ENCODE measurements at places on chromosomes 7 and 10.

DNA sequence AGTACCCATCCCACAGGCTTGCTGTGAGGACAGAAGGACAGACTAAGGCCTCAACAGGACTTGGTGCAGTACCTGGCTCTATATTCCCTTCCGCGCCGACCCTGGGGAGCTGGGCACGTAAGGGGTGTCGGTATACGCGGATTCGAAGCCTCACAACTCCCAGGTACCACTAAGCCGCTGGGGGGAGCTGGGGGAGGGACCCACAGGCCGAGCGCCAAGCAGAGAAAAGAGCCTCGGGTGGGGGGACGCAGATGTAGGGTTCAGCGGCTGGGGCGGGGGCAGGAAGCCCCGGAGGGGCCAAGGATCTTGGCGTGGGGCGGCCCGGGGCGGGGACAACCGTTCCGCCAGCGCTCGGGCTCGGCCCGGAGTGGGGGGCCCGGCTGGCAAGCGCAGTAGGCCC, 126.4 kb upstream of the ZNF746 start:
- peak; percentile 52 for DNase-seq

DNA sequence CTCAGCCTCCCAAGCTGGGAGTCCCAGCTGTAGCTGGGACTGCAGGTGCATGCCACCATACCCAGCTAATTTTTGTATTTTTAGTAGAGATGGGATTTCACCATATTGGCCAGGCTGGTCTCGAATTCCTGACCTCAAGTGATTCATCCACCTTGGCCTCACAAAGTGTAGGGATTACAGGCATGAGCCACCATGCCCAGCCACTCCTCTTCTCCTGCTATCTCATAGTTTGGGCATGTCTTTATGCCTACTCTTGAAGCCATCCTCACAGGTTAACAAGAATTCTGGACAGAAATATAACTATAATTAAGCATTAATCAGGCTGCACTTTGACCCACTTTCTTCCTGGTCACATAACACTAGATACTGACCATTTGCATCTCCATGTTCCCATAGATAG, 28.6 kb upstream of the C10orf67 start:
- no peak for DNase-seq

GRCh38 chr10:58451193-58451889, 61.3 kb upstream of the BICC1 start:
- DNase-seq: no peak

DNA sequence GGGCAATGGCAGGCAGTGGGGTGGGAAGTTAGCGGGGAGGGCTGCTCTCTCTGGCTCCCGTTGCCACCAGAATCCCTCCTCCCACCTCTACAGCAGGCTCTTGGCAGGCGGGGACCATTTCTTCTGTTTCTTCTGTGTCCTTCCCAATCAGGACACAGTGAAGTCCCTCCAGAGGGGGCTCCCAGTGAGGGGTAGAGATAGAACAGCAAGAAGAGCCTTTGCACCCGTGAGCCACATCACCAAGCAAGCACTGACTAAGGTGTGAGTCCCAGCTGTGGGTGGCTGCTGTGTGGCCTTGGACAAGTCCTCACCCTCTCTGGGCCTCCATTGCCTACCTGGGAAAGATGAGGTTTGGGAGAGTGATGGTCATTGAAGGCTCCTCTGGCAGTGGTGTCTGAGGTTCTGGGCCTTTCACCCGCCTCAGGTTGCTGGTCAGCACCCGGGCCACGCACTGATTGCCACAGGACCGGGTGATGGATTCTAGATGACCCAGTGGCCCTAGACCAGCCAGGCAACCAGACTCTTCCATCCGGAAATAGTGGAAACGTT, 26.0 kb upstream of the PCBD1 start:
- DNase-seq: no peak

DNA sequence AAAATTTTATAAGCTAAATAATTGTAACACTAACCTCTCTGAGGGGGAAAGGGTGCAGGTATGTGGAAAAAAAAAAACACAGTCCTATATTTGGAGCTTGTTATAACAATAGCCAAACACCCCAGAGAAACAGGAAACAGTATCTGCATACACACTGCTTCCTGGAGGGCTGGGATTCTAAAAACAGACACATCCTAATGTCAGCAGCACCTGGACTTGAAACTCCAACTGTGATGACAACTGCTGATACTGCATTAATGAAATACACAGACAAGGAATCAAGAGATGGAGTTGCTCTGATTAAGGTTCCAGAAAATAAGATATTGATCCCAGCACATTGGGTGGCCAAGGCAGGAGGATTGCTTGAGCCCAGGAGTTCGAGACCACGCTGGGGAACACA, 9.3 kb downstream of the DAGLB start:
- no peak for DNase-seq

DNA sequence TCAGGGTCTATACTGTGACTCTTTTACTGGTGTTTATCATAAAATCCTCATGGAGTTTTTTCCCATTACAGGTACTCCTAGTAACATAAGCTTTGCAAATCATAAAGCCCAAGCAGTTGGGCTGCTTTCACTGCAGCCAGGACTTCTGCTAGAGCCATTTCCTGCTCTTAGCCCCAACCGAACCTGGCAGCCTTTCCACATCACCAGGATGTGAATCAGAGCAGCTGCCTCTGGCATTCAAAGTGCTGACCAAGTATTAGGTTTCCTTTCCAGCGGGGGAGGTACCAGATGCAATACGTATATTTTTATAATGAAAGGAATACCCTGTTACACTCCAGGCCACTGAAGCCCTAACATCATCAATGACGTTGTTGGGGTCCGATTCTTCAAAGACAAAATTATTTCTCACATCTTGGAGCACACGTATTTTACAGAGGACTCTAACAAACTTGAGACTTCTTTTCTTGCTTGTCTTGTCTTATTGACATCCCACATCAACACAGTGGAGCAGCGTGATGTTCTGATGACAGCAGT, 3.6 kb upstream of the HTR5A start:
- no peak for DNase-seq

DNA sequence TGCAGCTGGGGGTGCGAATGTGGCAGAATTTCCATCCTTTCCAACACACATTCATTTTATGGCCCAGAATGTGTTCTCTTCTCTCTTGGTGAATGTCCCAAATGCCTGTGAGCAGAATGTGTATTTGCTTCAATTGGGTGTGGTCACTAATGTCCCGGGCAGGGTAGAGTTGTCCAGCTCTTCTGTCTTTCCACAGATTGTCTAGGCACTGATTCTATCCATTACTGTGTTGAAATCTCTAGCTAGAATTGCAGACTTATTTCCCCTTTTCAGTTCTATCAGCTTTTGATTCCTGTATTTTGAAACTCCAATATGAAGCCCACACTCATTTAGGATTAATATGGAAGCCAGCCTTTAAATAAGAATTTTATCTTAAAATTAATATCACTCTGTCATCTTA, 14.0 kb upstream of the AKR1E2 start:
- no peak for DNase-seq

GRCh38 chr7:50266635-50267386, 37.7 kb upstream of the IKZF1 start:
- DNase-seq: peak; percentile 78

DNA sequence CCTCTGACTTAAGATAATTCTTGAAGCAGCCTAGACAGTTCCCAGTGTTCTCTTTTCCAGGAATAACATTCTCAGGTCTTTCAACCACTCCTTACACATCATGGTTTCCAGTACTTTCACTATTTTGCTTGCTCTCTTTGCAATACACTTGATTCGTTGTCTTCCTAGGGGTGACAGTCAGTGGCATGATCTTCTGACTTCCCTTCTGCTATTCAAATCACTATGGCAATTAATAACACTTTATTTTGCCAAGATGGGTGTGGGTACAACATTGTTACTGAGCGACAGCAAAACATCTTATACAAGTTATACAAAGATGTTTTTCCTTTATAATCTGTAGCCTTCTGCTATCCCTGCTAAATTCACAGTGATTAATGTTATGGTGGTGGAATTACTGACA, 15.3 kb downstream of the ARL3 start:
- DNase-seq: no peak

DNA sequence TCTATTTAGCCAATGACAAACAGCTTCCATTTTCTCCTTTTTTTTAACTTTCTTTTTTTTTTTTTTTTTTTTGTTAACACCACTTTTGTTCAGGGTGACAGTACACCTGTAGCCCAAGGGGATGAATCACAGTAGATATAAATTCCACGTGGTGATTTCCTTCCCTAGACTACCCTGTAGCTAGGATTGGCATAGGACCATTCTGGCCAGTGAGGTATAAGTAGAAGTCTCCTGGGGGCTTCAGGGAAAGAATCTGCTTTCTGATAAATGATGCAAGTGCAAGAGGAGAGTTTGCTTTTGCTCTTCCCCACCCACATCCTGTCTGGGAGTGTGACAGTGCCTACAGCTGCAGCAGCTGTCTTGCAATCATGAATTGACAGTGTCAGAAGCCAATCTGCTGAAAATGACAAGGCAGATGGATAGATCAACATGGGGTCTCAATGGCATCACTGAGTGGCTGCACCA, 63.2 kb upstream of the TOMM7 start:
- peak; percentile 57 for DNase-seq

DNA sequence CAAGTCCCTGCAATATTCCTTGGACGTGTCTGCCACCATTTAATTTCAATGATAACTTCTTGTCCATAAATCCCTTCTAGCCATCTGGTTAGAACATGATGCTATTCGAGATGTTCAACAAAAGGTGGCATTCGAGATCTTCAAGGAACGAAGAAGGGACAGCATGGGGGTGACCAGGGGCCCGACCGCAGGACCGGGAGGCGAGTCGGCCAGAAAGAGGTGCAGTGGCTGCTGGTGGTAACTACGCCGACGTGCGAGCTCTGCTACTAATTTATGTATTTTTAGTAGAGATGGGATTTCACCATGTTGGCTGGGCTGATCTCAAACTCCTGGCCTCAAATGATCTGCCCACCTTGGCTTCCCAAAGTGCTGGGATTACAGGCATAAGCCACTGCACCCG, 4.7 kb downstream of the OPTN start:
- DNase-seq: no peak

GRCh38 chr10:13630231-13630630, 43.5 kb downstream of the PRPF18 start:
- DNase-seq: no peak

DNA sequence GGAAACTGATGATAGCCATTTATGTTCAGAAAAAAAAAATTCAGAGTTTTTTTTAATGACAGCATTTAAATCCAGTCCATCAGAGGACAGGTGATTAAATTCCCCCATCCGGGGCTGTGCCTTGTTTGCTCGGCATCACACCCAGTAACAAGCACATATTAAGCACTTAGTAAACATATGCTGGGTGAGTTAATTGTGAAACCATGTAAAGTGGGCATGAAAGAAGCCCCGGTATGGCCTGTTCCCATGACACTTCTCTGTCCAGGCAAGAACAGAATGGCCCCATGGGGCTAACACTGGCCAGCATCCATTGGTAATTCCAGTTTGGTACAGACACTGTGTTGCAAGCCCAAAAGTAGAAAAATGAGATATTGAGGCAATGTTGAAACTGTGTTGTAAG, 220.8 kb upstream of the RNF32 start:
- DNase-seq: no peak

- DNase-seq: no peak
Measured at GRCh38 chr10:114372179-114372578, 32.1 kb downstream of the AFAP1L2 start.

GRCh38 chr10:65194126-65194525, 1672.9 kb downstream of the REEP3 start:
- no peak for DNase-seq

- DNase-seq: no peak
Measured at GRCh38 chr7:47357863-47358262, 224.0 kb downstream of the TNS3 start.

- DNase-seq: no peak
Measured at GRCh38 chr7:4661871-4662270, 20.2 kb upstream of the FOXK1 start.

GRCh38 chr10:124999433-125000365, 57.8 kb downstream of the ZRANB1 start:
- DNase-seq: no peak

- no peak for DNase-seq
Measured at GRCh38 chr10:2980116-2980515, 87.2 kb upstream of the PFKP start.

- no peak for DNase-seq
Measured at GRCh38 chr10:123391275-123392028, 237.2 kb downstream of the BUB3 start.

GRCh38 chr7:44805950-44806349, 9.5 kb downstream of the PPIA start:
- no peak for DNase-seq

DNA sequence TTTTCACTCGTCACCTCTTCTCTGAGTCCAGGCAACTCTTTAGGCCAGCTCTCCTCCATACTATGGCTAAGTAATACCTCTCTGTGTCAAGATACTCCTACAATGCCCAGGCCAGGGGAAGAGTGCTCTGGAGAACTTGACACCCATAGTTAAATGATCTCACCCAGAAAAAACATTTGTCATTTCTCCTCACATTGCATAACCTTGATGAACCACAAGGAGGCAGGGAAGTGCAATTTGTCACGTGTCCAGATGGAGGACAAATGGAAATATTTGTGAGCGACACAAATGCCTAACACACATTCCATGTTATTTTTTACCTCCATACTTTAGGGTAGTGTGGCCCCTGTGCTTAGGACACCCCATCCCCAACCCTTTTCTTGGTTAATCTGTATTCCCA, 78.3 kb downstream of the HTR7 start:
- no peak for DNase-seq

- DNase-seq: no peak
Measured at GRCh38 chr10:26837139-26837538, 23.6 kb downstream of the ABI1 start.

- DNase-seq: no peak
Measured at GRCh38 chr7:138999414-138999813, 18.2 kb upstream of the KIAA1549 start.

DNA sequence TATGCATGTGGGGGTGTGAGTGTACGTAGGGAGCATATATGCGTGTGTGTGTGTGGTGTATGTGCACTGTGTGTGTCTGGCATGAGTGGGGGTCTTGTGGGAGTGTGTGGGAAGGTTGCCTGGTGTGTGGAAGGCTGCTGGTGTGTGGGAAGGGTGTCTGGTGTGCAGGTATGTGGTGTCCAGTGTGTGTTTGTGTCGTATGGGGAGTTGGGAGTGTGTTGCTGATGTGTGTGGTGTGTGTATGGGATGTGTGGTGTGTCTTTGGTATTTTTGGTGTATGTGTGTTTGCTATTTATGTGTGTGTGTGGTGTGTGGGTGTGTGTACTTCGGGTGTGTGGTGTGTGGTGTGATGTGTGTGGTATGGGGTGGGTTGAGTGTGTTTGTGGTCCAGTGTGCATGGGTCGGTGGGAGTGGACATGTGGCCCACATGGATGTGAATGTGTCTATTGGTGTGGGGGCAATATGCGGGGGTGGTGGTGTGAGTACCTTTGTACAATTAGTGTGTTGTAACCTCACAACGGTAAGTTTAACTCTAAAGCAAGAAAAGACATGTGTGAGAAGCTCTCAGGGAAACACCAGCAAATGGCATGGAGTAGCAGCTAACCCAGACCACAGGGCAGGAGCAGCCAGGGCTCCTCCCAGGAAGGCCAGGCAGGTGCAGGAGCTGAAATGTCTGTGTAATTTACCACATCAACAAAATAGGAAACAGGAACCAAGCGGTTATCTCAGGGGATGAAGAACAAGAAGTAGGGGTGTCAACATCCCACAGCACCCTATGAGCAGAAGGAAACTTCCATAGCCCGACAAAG, 11.9 kb downstream of the ANTXRL start:
- no peak for DNase-seq
